GM19239 (cell line): ENCODE measurements at places on chromosomes 2 and 18.

DNA sequence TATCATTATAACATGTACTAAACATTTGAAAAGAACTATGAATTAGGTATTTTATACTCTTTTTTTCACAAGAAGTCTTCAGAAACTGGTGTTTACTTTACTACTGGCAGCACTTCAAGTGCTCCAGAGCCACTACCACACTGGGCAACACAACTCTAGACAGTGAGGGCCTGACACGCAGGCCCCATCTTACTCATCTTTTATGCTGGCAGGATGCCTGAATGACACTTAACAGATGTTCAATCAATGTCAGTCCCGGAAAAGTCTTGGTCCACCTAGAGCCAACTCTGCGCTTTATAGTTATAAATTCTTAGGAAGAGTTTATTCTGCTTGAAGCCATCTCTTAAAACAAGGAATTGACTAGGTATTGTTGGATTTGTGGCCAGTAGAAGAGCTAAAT lies 8.7 kb upstream of the WIPF1 start:
- no peak for DNase-seq

GRCh38 chr18:46609048-46609447 lies 48.0 kb downstream of the LOXHD1 start:
- no peak for DNase-seq

- DNase-seq = no peak
Observed at GRCh38 chr2:72157871-72158771, 10.5 kb upstream of the CYP26B1 start.

DNA sequence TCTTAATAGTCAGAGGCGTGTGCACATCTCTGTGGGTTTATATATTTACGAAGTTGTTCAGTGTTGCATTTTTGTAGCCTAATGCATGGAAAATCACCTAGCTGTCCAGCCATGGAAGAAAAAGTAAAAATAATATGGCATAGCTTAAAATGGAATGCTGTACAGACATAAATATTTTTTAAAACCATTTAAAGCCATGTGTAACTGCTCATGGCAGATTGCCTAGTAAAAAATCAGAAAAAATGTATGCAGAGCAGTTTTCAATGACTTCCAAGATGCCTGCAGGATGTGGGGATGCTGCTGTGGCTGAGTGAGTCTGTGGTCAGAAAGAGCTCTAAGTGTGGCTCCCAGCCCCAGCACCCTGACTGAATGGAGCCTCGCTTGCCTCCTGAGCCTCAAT lies 64.8 kb upstream of the ALKAL2 start:
- no peak for DNase-seq

DNA sequence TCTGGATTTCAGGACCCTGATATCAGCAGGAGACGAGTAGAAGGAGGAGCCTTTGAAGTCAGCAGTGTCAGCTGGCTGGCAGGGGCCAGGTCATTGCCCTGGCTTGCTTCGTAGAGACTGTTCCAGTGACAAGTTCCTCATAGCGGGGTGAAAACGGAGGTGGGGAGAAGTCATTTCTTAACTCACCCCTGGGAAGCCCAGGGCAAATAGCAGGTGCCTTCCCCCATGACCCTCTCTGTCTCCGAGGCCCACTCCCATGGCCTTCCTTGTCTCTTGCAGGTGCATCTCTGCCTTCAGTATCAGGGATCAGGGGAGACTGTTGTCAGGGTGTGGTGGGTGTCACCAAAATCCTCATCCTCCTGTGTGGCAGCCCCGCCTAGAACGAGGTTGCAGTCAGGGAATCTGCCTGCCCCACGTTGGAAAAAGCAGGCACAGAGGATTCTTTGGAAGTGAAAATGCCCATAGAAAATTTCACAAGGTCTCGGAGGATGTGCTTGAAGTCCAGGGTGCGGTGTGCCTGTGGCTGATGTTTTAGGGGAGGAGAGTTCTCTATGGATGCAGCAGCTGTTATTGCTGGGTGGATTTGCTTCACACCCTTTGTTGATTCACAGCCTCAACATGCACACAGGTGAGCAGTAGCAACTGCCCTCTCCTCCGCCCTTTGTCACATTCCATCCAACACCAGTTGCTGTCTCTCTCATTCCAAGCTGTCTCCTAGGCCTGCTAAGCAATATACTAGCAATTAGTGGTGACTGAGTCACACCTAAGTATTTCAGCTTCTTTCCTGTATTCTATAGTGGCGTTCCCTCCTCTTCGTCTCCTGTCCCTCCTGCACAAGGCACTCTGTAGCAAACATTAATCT lies 142.6 kb upstream of the FHL2 start:
- DNase-seq = no peak

DNA sequence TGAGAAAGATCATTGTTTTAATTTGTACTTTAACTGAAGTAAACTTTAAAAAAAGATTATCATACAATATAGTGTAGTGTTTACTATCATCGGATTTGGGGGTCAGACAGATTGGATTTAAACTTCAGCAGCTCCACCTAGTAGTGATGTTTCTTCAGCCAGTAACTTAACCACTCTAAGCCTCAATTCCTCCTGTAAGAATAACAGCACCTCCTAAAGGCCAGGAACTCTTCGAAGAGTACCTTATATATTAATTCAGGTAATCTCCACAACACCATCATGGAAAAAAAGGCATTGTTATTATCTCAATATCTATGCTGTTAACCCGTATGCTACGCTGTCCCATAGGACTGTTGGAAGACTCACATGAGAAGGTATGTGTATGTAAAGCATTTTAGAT lies 69.0 kb upstream of the DLGAP1 start:
- DNase-seq = no peak

GRCh38 chr2:156465573-156465972 lies 29.4 kb downstream of the GPD2 start:
- DNase-seq = no peak

DNA sequence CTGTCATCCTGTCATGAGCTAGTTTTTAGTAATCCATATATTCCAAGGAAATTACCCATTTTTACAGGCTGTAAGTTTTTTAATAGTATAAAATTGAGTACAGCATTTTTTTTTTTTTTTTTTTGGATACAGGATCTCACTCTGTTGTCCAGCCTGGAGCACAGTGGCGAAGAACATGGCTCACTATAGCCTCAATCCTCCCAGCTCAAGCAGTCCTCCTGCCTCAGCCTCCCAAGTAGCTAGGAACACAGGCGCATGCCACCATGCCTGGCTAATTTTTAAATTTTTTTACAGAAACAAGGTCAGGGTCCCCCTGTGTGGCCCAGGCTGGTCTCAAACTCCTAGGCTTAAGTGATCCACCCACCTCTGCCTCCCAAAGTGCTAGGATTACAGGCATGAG lies 56.5 kb downstream of the ANKRD12 start:
- DNase-seq = no peak

DNA sequence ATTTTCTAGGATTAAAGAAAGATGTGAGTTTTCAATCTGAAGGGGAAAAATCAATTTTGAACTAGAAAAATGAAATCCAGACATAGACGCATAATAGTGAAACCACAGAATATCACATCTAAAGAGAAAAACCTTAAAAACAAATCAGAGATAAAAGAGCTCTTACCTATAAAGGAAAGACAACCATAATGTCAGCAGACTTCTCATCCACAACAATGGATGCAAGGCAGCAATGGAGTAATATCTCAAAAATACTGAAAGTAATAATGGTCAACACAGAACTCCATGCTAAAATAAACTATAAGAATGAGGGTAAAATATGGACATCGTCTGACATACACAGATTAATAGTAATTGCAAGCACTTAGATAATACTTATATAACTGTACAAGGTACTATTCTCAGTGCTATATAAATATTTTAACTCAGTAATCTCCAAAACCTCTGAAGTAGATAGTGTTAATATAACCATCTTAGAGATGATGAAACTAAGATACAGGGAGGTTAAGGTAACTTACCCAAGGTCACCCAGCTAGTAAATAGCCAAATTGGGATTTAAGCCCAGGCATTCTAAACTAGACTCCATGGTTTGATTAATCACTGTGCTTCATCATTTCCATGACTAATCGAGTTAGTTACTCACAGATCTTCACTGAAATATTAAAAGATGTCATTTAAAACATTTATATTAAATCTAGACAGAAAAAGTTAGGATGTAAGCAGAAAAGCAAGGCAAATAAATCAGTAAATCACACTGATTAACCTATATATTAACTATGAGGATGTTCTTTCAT lies 89.4 kb upstream of the SPTBN1 start:
- DNase-seq = no peak

DNA sequence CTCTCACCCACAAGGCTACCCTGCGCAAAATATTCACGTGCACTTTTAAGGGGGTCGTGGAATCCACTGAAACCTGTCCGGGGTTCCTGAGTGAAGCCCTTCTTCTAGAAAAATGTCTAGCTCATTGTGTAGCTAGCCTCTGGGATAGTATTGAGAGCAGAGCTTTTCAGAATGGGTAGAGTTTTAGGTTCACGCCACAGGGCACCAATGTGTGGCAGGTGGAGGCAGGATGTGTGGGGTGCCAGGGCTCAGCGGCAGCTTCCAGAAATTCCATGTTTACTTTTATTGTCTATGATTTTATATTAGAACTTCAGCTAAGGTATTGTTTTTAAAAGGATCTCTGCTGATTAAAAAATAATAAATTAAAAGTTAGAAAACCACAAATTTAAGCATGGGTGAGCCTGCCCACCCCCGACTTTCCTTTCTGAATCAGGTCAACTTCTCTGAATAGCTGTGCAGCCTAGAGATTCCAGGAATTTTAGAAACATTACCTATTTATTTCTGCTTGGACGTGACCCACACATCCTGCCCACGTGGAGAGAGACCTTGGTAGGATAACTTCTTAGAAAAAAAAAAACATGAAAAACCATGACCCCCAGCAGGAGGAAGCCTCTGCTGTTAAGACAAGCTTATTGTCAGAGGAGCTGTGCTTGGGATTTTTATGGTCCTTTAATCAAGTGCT lies 163.7 kb downstream of the CTIF start:
- no peak for DNase-seq

DNA sequence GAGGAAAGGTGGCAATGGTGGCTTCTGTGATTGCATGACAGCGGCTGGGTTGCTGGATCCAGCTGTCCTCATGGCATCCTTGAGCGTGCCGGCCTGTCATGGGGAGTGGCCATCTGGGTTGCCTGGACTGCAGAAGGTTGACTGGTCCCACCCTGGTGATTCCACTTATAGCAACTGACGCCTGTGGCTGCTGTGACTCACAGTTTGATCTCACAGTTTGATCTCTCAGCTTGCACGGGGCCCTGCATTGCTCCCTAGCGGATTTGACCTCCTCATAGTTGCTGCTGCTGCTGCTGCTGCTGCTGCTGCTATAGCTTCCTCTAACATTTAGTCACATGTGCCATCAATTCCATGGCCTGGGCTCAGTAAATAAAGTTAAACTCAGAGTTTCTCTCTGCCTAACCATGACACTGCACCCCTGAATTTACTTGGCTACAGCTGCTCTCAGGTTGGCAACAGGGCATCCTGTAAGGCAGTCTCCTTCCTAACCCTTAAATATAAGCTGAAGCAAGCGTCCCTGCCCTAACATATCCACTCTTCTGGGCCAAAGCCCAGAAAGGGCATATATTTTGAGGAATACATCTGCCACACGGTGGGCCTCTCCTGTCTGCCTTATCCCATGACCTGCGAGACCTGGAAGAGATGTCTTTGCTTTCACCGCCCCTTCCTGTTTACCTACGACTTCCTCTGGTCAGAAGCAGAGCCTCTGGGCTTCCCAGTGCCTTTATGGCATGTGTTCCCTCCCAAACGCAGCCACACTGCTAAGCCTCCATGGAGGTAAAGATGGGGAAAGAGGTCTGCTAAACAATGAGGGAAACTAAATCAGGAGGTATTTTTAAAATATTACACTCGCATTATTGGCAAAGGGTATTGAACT lies 37.8 kb upstream of the CCDC150 start:
- no peak for DNase-seq

- no peak for DNase-seq
Observed at GRCh38 chr2:157903626-157904025, 27.5 kb upstream of the ACVR1 start.

- DNase-seq = no peak
Observed at GRCh38 chr2:204157684-204158083, 221.1 kb downstream of the ICOS start.

DNA sequence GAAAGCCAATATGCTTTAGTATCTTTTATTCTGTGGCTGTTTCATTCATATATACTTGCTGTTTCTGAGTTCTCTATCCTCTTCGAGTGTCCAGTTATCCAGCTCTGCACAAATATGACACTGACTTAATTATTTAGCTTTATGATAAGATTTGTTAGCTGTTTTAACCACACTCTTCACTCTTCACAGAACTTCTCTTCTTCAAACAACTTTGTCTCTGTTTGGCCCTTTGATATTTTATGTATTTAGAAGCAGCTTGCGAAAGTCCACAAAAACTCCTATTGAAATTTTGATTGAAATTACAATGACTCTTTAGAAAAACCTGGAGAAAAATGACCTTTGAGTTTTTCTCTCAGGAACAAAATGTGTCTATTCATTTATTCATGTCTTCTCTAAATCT lies 407.0 kb downstream of the CPS1 start:
- DNase-seq = no peak

- no peak for DNase-seq
Observed at GRCh38 chr2:3324404-3325281, 53.0 kb downstream of the EIPR1 start.

GRCh38 chr18:78777992-78778391 lies 201.6 kb upstream of the SALL3 start:
- no peak for DNase-seq

DNA sequence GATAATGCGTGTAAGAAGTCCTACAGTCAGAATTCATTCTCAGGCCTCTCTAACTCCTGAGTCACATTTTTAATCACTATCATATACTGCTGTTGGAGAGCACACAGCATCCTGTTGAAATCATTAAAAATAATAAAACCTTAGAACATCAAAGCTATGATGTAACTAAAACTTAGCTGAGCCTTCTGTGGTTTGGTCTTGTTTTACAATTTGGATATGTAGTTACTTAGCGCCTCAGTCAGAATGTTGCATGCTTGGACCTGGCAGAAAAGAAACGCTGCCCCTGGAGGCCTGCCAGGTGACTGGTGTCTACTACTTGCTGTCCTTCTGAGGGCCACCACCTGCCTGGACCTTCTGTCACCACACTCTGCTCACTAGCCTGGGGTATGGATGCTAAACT lies 261.1 kb upstream of the RASGRP3 start:
- no peak for DNase-seq

DNA sequence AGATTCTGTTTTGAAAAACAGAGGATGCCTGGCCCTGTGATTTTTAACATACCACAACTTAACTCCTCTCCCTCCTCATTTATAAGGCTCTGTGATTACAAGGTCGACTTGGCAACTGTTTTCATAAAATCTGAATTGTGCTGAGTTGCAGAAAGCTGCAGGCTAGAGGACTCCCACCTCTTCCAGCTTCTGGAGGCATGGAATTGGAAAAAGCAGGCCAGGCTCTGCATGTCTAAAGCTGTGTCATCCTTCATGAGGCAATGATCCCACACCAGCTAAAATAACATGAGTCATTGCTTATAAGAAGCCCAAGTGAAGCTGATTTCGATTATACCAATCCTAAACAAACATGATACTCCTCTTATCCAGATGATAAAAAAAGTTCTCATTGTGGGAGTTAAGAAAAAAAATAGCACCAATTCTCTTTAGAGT lies 11.7 kb downstream of the ARHGAP28 start:
- DNase-seq = no peak

GRCh38 chr2:216732334-216732733 lies 37.0 kb upstream of the IGFBP5 start:
- no peak for DNase-seq

- no peak for DNase-seq
Observed at GRCh38 chr2:81645745-81646301, 1341.3 kb upstream of the LRRTM1 start.
